ENCODE measurements at places on chromosomes 4 and X. TPM values are rescaled to one million over a fixed set of nuclear protein-coding genes. Genes with fewer than 3 reads are reported as not detected.

- H3K4me3 ChIP-seq: no peak overlapping the region
- H3K4me1 ChIP-seq: no peaks in the 10 kb centered on the region
- no peaks in the 10 kb centered on the region for H3K27me3 ChIP-seq
- no peak for DNase-seq
- no peak overlapping the region for H3K27ac ChIP-seq
Measured at GRCh38 chr4:72743078-72743477, 174.1 kb upstream of the ADAMTS3 start.

Gene PIM2
- total RNA-seq: 153 TPM

DNA sequence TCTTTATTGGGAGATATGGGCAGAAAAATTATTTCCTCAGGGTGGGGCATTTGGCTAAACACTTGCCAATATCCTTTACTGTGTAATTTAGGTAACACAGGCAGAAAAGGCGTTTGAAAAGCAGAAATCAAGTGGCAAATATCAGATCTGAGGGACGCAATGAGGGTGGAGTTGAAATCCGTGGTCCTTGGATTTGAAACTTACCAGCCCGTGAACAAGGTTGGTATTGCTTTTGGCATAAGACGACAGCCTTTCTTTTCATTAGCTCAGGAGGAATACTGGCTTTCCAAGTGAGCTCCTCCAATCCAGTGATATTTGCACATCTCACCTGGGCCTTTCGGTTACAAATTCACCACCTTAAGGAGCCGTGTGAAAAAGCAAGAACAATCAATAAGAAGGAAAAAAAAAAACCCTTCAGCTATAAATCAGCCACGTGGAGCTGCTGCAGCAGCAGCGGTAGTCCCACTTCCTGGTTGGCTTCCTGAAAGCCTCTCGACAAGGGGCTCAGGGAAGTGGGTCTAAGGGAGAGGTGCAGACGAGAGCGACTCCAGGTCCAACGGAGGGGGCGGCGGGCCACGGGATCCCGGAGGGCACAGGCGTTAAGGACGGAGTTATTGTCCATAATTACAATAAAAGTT lies 734 bp upstream of the GALNT7 start:
- H3K36me3 ChIP-seq: no peaks in the 10 kb centered on the region
- peaks cover 23% of the 10 kb centered on the region for H3K4me1 ChIP-seq
- H3K4me3 ChIP-seq: peak overlapping the region; percentile 76

DNA sequence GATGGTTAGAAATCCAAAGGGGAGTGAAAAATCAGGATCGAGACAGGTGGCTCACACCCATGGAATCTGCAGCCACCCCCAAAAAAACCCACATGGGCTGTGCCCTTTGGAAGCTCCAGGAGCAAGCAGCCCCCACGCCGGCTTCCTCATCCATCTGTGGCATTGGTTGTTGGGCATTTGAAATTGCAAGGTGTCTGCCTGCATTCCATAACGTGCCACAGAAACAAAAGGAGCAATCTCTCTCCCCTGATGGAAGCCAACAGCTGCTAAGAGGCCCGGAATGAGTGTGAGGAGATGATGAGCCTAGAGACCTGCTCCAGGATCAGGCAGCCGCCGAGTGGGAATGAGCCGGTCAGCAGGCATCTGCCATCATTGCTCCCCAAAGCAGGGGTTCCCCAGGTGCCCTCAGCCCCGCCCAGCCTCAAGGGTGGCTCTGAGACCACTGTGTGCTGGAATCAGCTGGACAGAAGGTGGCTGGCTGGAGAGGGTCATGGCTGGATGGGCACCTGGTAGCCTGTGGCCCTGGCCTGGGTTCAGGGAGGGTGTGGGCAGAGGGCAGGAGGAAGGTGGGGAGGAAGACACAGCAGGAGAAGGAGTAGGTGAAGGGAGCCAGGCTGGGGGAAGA lies 113.2 kb downstream of the CRLF2 start:
- no peak overlapping the region for H3K27ac ChIP-seq
- no peaks in the 10 kb centered on the region for H3K4me1 ChIP-seq
- no peaks in the 10 kb centered on the region for H3K27me3 ChIP-seq
- no peak overlapping the region for H3K4me3 ChIP-seq

Gene HOPX
- 46.8 TPM for total RNA-seq

Gene HSD17B13
- total RNA-seq: 0.37 TPM

GRCh38 chr4:168451331-168451730 lies 29.0 kb downstream of the DDX60L start:
- peaks cover 3% of the 10 kb centered on the region for H3K36me3 ChIP-seq
- H3K4me1 ChIP-seq: no peaks in the 10 kb centered on the region
- DNase-seq: no peak
- H3K27ac ChIP-seq: no peak overlapping the region

Gene TMEM156
- 8.9 TPM for total RNA-seq

Gene TMEM187
- 7.1 TPM for total RNA-seq

GRCh38 chr4:37723067-37723466 lies 36.9 kb upstream of the RELL1 start:
- peaks cover 9% of the 10 kb centered on the region for H3K4me1 ChIP-seq
- no peaks in the 10 kb centered on the region for H3K36me3 ChIP-seq
- no peak for DNase-seq
- H3K27me3 ChIP-seq: no peaks in the 10 kb centered on the region
- no peak overlapping the region for H3K27ac ChIP-seq
- no peak overlapping the region for H3K4me3 ChIP-seq

DNA sequence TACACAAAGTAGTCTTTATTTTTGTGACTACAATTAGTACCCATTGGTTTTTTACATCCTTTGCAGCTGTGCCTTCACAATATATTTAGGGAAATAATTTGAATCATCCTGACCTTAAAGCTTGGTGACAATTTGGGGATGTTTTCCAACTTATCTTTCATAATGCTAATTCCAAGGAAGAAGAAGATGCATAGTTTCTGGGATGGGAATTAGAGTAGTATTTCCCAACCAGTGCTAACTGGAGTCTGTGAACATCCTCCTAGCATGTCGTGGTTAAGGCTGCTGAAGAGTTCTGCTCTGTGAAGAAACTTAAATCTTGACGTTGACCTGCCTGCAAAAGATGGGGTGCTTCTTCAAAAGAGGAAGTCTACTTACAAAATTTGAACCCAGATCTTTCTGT lies 173.5 kb downstream of the ANK2 start:
- H3K4me3 ChIP-seq: no peak overlapping the region
- H3K36me3 ChIP-seq: no peaks in the 10 kb centered on the region
- H3K4me1 ChIP-seq: no peaks in the 10 kb centered on the region
- no peaks in the 10 kb centered on the region for H3K27me3 ChIP-seq
- no peak for DNase-seq
- H3K27ac ChIP-seq: no peak overlapping the region

GRCh38 chr4:1880332-1880731 lies 9.1 kb downstream of the NSD2 start:
- DNase-seq: no peak
- no peaks in the 10 kb centered on the region for H3K4me1 ChIP-seq
- H3K27ac ChIP-seq: no peak overlapping the region
- no peak overlapping the region for H3K4me3 ChIP-seq
- H3K36me3 ChIP-seq: no peaks in the 10 kb centered on the region

Gene TMSB15A
- total RNA-seq: not detected

Data from naive thymus-derived CD4-positive, alpha-beta T cell (primary cell).